HCT116 (cell line): ENCODE measurements at places on chromosomes 2 and 18. TPM values are rescaled to one million over a fixed set of nuclear protein-coding genes. Genes with fewer than 3 reads are reported as not detected.

DNA sequence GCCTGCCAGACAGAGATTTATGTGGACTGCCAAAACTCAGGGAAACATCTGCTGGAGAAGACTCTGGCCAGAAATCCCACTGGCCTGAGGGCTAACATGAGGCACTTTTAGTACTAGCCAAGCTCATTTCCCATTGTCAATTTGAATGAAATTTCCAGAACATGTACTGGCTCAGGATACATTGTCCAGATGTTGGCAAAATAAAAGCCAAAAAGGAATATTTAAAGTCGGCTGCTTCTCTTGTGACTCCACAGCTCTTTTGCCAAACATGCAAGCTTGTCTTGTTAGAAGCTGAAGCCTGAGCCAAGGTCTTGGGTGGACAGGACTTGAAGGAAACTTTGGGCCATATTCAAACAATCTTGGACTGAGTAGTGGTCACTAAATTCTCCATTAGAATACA is 215.5 kb downstream of the NCKAP5 start:
- no peak for DNase-seq

DNA sequence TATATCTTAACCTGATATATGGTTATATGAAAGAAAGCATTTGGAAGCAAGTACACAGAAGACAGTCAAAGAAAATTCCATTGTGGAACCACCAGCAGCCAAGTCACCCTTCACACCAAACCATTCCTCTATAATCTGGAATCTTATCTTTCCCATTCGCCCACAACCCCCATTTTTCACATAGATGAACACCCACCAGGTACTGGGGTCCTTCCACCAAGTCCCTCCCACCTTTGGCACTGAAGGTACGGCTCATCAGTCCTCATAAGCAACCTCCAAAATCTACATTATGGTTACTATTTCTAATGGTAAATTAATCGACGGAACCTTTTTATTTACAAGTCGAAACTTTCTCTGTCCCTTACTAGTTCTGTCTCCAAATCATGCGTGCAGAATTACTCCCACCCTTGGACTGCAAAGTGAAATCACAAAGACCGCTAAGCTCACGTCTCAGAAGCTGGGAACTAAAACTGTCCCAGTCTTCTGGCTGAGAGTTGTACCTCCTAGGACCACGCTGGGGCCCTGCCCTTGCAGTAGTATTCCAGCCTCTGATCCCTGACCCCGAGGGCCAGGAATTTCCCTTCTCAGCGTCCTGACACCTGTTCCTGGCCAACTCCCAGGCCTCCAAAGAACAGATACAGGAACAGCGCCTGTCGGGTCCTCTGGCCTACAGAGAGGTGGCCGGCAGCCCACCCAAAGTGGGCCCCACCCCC is 702 bp downstream of the OLA1 start:
- DNase-seq = no peak

DNA sequence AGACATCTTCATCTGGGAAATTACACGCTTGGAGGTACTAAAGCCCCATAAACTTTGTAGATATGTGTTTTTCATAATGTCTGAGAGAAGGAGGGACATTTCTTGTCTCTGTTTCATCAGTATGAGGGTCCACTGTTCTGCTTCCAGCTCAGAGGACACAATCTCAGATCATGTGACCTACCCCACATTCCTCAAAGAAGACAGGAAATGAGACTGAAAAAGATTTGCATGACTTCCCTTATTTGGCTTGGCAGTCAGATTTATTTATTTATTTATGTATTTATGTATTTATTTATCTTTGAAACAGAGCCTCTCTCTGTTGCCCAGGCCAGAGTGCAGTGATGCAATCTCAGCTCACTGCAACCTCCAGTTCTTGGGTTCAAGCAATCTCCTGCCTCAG is 463.7 kb upstream of the RGPD4 start:
- DNase-seq = no peak

GRCh38 chr2:128498086-128498485 is 179.4 kb upstream of the HS6ST1 start:
- DNase-seq = no peak

DNA sequence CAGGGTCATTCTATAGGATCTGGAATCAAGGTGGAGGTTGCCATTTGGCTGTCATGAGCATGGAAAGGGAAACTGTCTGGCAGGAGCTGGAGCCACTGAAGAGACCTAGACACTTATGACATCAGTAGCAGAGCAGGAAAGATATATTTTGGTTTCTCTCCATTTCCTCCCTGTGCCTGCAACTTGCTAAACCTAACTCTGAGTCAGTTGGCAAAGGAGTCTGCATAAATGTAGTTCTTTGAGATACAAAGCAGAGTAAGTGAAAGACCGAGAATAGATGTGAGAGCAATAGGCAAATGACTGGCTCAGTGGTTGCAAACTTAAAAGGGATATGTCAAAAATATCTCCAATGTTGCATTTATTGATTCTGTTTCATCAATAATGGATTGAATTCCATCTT is 757.7 kb downstream of the KCNJ3 start:
- DNase-seq = no peak

Gene HOXD9
- not detected for total RNA-seq

GRCh38 chr2:120828066-120828465 is 92.4 kb downstream of the GLI2 start:
- DNase-seq = no peak

GRCh38 chr2:127455566-127456493 is 37.6 kb downstream of the PROC start:
- no peak for DNase-seq

Gene FKBP7
- 4.5 TPM for total RNA-seq

DNA sequence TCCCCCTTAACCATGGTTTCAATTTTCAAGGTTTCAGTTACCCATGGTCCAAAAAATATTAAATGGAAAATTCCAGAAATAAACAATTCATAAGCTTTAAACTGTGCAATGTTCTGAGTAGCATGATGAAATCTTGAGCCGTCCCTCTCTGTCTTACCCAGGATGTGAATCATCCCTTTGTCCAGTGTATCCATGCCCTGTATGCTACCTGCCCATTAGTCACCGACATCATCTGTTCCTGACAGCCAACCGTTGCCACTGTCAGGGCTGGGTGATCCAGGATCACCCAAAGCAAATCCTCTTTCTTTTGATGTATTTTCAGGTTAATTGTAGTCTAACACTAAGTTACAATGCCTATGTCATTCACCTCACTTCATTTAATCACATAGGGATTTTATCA is 15.7 kb upstream of the OLA1 start:
- DNase-seq = peak; percentile 90

- no peak for DNase-seq
These were observed 48.2 kb upstream of the FOXI3 start for GRCh38 chr2:88500691-88501090.

GRCh38 chr2:163259489-163259888 is 420.9 kb upstream of the KCNH7 start:
- no peak for DNase-seq
